ENCODE measurements at places on chromosomes 16 and 17. TPM values are rescaled to one million over a fixed set of nuclear protein-coding genes. Genes with fewer than 3 reads are reported as not detected.

DNA sequence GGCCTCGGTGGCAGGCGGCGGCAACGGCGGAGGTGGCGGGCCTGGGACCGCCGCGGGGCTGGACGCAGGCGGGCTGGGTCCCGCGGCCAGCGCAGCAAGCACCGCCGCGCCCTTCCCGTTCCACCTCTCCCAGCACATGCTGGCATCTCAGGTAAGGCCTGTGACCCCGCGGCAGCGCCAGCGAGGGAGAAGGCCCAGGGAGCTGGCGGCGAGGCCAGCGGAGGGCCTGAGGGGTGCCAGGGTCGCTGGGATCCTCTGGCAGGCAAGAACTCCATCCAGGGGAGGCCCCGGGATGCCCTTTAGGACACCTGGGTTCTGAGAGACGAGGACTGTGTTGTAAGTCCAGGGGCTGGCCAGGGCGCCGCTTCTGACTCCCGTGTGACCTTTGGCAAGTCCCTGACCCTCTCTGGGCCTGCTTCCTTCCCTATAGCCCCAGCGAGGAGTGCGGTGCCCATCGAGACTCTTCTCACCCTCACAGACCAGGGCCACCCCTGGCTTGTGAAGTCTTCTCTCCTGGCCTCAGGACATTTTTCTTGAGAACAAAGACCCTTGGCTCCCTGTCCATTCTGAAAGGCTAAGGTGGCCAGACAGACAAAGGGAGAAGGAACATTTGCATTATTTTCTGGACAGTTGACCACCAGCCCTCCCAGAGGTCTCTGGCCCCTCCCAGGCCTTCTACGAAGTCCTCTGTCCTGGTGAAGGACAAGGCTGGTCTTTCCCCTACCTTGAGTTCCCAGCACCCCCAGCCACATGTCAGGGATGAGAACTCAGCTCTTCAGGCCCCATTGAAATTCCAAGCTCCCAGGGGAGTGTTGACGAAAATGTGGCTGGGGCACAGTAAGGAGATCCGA lies 6.3 kb downstream of the TBX2 start:
- H3K27me3 ChIP-seq: peaks cover 98% of the 10 kb centered on the region
- DNase-seq: no peak
- H3K4me3 ChIP-seq: peak overlapping the region; percentile 51
- peaks cover 52% of the 10 kb centered on the region for H3K4me1 ChIP-seq
- H3K36me3 ChIP-seq: no peaks in the 10 kb centered on the region

Gene KRTAP4-6
- total RNA-seq: not detected

DNA sequence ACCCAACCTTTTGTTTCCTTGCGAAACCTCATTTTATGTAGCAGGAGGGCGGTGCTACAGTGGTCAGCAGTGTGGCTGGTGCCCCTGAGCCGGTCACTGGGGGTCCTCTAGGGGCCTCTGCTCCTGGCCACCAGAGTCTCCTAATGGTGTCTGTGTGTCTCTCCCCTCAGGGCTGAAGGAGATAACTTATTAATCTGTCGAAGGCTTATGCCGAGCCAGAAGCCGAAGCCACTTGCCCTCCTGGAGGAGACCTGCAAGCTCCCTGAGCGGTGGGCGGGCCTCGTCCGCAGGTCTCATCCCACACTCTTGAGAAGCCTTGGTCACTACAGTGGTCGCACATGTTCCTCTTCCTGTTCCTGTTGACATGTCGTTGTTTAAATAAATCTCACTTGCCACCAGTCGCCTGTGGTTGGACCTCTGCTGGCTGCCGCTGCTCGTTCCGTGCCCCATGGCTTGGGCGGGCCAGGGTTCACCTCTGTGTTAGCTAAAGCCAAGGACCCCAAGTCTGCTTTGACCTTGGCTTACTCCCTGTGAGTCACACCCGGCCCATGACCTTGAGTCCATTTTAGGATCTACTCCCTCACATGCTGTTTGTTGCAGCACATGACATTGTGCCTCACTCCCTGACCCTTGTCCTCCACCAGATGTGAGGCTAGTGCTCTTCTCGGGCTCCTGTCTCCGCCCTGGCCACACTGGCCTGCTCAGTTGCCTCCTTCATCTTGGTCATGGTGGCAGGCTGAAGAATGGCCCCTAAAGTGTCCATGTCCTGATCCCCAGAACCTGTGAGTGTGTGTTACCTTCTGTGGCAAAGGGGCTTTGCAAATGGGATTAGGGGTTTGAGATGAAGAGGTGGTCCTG lies 38.7 kb upstream of the AQP8 start:
- peak overlapping the region; percentile 71 for H3K27ac ChIP-seq
- DNase-seq: peak; percentile 71
- no peaks in the 10 kb centered on the region for H3K27me3 ChIP-seq
- H3K4me3 ChIP-seq: no peak overlapping the region

- peak within 1 kb of the TSS; percentile 58 for H3K4me3 ChIP-seq
- peaks cover 49% of the 10 kb centered on the region for H3K4me1 ChIP-seq
- H3K36me3 ChIP-seq: no peaks in the 10 kb centered on the region
- DNase-seq: peak; percentile 58
- H3K27me3 ChIP-seq: peaks cover 95% of the 10 kb centered on the region
Observed at GRCh38 chr16:89922884-89923639, at the start of gene TUBB3. TSS of gene TUBB3 (plus strand) at chr16:89923342. CDS start at chr16:89923402, 60 bp downstream.

- no peak for DNase-seq
- peak overlapping the region; percentile 14 for H3K27ac ChIP-seq
- no peaks in the 10 kb centered on the region for H3K27me3 ChIP-seq
- no peak overlapping the region for H3K4me3 ChIP-seq
- H3K36me3 ChIP-seq: no peaks in the 10 kb centered on the region
Observed at GRCh38 chr16:57194512-57194911, 8.4 kb downstream of the RSPRY1 start.

Gene DHRS7C
- not detected for total RNA-seq
